ENCODE measurements at places on chromosomes 1 and 21.

GRCh38 chr1:91572044-91572443, 71.4 kb downstream of the CDC7 start:
- DNase-seq, result no peak

- DNase-seq, result no peak
Measured at GRCh38 chr1:111948209-111949171, 41.0 kb downstream of the KCND3 start.

- no peak for DNase-seq
Measured at GRCh38 chr1:194004146-194004545, 817.7 kb upstream of the B3GALT2 start.

GRCh38 chr1:55071477-55071876, 32.1 kb downstream of the PCSK9 start:
- DNase-seq, result no peak

- DNase-seq, result no peak
Measured at GRCh38 chr1:10904396-10905358, 107.8 kb upstream of the TARDBP start.

DNA sequence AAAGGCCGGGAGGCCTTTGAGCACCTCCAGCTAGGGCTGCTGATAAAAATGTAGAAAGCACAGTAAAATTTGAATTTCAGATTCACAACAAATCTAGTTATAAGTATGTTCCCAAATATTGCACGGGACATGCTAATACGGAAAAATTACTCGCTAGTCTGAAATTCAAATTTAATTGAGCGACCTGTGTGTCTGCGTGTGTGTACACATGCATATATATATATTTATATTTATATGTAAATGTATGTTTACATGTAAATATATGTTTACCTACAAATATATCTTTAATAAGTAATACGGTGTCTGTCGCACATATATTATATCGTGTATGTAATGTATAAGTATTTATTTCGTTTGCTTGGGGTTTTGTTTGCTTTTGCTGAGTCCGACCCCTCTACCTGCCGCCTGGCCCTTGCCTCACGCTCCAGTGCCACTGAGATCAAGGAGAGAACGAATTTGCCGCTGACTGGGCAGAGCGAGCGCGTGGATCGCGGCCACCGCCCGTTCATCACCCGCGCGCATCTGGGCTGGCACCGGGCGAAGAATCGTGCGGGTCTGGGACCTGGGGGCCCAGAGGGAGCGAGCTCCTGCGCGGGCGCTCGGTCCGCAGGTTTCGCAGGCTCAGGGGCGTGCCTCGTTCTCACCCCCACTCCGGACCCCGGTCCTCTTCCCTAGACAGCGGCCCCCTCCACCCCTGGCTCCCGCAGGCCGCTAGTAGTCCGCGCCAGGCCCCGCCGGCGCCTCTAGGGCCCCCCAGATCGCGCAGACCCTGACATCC, 534 bp upstream of the WRAP73 start:
- no peak for DNase-seq

All from T follicular helper cell (primary cell).